Glomerular endothelial cell (primary cell): ENCODE measurements at places on chromosomes 5 and 9.

GRCh38 chr9:129139993-129140396, 28.8 kb downstream of the PTPA start:
- peak; percentile 96 for DNase-seq

DNA sequence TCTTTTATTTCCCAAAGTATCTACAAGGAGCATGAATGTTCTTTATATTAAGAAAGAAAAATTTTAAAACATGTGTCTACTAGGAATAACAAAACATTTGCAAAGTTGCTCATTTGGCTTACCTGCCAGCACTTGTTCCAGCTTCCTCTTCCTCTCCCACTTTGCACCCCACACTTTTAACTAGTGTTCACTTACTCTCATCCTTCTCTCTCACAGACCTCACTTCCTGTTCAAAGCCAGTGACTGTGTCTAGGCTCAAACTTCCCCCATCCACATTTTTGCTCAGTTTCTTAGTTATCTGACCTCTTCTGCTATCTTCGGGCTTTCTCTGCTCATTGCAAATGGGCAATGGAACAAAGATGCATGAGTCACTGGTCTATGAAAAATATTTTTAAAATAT, 512.2 kb upstream of the ZNF462 start:
- no peak for DNase-seq

DNA sequence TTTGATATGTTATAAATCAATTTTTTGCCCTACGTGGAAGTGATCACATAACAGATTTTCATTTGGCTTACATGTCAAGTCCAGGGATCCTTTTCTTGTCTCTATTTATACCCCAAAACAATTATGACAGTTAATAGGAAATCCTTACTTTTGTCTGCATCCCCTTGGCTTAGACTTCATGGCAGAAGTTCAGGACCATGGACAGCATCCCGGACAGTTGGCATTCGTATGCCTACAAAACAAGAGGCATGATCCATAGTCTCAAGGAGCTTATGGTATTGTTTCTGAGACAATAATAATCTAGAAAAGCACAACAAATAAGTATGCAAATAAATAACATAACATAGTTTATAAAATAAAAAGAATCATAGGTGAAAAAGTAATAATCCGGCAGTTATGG, 214.3 kb upstream of the GRIA1 start:
- no peak for DNase-seq

GRCh38 chr9:117377046-117377445, 37.8 kb downstream of the ASTN2 start:
- DNase-seq: no peak

DNA sequence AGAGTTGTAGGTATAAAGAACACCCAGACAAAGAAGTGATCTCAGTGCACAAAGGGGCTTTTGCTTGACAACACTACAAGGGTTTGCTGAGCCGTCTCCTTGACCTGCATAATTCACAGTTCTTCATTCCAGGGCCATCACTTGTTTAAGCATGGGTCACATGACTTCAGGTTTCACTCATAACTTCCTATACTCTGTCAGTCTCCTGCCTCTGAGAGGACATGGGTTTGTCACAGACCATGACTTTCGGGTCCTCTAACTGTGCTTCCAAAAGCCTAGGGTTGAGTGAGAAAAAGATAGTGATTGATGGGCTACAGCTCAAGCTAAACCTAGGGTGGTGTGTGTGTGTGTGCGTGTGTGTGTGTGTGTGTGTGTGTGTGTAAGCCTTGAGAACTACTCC, 166.4 kb downstream of the CDH6 start:
- DNase-seq: no peak

GRCh38 chr5:10323588-10324488, 16.1 kb upstream of the CMBL start:
- DNase-seq: no peak

DNA sequence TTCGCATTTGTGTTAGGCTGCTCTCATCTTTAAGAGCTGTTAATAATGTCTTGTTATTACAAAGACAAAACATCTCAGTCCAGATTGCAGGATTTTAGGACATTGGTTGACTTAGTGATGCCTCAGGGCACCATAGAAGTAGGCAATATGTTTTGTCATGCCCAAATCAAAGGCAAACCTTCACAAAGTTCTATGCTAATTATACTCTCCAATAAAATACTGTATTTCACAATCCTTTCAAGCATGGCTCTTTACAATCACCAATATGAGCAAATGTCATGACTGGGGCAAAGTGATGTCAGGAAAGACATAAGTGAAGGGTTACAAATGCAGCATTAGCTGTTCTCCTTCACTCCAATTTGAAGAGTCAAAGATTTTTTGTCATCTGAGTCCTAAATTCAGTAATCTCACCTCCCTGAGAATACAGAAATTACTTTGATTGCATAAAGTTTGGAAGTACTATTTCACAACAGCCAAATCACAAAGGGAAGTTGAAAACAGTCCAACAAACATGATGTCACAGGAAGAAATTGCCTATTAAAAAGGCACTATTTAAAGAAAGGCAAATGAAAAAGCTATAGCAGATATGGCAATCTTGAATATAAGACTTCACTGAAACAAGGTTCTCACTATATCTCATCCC, 303.2 kb downstream of the PRR16 start:
- no peak for DNase-seq

DNA sequence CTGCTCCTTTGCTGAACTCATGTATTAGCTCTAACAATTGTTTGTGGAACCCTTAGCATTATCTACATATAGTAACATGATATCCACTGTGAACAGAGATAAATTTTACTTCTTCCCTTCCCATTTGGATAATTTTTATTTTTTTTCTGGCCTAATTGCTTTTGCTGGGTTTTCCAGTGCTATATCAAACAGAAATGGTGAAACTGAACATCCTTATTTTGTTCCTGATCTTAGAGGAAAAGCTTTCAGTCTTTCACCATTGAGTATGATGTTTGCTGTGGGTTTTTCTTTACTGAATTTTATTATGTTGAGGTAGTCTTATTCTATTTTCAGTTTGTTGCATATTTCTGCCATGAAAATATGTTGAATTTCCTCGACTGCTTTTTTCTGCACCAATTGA, 44.8 kb upstream of the STARD4 start:
- no peak for DNase-seq

DNA sequence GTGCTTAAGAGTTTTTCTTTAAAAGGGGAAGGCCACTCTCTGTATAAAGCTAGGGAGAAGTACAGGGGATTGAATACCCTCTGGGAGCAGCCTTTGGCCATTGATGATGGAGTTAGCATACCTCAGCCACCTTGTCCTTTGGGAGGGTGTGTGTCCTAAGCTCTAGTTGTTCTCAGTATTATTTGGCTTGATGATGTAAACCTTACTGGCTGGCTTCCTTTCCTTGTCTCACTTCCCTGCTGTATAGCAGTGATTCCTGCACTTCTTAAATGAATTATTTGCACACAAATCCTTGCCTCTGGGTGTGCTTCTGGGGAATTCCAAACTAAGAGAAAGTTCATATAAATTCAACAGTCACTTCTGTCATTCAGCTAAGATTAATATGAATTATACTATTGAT, 234.9 kb upstream of the RIOK2 start:
- no peak for DNase-seq

DNA sequence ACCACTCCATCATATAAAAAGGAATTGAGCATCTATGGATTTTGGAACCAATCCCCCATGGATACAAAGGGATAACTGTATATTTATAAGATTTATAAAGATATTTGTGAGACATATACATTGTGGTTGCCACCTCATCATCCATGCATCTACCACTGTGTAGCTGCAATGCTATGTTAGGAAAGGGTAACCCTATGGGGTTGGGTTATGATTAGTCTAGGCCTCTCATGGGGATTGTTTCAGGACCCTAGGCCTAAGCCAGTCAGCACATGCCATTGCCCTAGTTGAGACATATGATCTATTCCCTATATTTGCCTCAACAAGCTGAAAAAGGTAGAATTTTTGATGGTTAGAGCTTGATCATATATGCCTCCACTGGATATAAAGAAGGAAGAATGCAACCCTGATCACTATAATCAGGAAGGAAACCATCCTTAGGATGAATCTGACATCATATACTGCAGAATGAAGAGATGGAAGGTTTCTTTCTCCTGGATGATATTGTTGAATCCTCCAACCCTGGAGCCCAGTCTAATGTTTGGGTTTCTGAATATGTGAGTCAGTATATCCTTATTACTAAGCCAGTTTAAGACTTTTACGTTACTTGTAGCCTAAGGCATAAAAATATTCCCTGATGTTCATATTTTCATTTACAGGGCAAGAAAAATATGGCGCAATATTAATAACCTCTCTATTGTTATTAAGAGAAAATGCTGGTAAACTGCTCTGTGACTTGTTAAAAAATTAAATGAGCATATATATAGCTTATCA, 94.2 kb downstream of the ADAMTS19 start:
- no peak for DNase-seq

GRCh38 chr5:181261320-181262049, 542 bp upstream of the TRIM52 start:
- no peak for DNase-seq

GRCh38 chr5:95644351-95645042, 2.1 kb upstream of the RFESD start:
- DNase-seq: no peak

DNA sequence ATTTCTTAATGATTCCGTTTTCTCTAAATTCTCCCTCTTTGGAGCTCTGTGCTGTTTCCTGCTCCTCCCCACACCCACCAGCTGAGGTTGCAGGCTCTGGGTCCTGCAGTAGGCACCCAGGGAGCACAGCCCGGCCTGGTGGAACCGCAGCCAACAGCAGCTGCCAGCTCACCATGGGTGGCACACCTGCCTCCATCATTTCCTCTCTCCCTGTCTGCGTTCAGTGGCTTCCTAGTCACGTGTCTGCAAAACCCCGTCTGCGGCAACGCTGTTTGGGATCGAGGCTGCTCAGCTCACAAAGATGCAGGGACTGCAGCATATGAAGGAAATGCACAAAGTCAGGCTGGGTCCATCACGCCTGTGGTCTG, 367.8 kb downstream of the IRX2 start:
- DNase-seq: no peak

DNA sequence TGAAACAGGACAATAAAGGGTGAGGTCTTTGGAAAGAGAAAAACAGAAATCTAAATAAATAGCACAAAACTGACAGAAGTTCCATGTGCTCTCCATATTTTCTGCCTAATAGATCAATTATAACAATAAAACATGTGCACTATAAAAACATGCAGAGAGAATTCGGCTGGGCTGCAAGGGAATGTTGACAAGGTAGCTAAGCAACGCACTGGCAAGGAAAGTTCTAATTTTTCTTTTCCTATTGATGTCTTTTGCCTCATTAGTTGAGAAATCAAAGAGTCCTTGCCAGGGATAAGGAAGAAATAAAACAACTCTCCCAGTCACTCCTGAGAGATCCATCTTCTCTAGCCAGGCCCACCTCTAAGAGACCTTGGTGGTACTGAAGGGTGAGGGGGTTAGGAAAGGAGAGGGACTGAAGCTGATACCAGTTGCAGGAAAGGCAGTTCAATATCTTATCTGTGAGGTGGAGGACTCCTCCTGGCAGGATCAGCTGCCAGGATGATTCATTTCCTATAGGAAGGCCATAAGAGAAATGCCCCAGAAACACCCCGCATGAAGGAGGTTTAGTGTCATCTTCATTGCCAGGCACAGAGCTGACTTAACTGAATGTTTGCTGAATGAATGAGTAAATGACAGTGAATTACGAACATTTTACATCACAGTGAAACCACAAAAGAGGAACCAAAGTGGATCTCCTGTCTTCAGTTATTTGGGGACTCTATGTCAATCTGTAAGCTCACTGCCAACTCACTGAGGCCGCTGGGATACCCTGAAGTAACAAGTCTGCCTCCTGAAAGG, 63.7 kb upstream of the IFNK start:
- DNase-seq: no peak

- no peak for DNase-seq
These were observed 5.0 kb downstream of the GRXCR2 start for GRCh38 chr5:145867806-145868205.

GRCh38 chr5:32231929-32232328, 57.8 kb upstream of the GOLPH3 start:
- no peak for DNase-seq

DNA sequence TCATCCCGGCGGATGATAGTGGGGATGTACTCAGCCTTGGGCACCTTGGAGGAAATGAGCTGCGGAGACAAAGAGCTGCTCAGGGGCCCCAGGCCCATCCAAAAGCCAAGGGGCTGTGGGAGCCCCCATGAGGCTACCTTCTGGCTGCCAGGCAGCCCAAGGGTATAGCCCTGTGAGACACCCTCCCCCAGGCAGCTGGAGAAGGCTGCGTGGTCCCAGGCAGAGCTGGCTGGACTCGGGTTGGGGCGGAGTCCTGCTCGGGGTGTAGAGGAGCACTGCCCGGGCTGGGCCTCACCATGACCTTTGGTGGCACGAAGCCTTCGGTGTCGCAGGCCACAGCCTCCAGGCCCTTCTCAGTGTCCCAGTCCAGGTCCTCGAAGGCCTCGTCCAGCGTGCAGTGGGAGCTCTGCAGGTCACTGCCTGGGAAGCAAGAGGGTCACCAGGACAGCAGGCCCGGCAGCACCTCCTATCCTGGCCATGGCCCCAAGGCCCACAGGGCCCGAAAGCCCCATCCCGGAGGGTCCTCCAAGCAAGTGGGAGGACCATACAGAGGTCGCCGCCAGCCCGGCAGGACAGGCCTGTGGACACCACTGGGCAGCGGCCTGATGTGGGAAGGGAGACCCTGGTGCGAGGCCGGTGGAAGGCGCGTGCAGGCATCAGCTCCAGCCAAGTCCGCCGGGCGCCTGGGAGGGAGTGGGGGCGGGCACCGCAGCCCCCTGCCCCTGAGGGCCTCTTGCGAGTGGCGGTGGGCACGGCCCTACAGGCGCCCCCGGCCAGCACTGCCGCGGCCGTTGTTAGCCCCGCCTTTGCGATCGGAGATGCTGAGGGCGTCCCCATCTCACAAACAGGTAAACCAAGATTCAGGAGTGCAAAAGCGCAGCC, 6.1 kb downstream of the NSMF start:
- no peak for DNase-seq

GRCh38 chr5:2566284-2566683, 185.2 kb downstream of the IRX2 start:
- no peak for DNase-seq

- peak; percentile 63 for DNase-seq
These were observed at the start of gene SLC44A1 for GRCh38 chr9:105244003-105244733. Gene SLC44A1 (plus strand): TSS chr9:105244651. CDS start chr9:105244869, 218 bp downstream.

DNA sequence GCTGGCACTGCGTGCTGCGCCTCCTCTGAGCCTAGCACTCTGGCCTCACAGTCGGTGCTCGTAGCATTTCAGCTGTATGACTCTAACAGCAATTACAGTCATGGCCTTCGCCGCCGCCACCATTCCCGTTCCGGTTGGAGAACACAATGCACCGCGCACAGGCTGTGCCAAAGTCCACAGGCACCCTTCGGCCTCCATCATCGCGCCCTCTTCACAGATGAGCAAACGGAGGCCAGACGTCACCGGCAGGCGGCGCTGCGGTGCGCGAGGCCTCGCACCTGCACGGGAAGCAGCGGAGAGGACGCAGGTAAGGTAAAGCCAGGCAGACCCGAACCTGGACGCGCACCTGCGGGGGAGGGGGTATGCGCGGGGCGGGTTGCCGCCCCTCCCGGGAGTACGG, 128.9 kb downstream of the BARX1 start:
- no peak for DNase-seq

GRCh38 chr9:21690561-21690960, 111.9 kb upstream of the MTAP start:
- DNase-seq: no peak

GRCh38 chr5:159951387-159951786, 35.1 kb downstream of the ADRA1B start:
- no peak for DNase-seq
